ENCODE measurements at places on chromosomes 11 and 22.

GRCh38 chr22:48535868-48536540 is 1291.7 kb downstream of the BRD1 start:
- no peak for DNase-seq

DNA sequence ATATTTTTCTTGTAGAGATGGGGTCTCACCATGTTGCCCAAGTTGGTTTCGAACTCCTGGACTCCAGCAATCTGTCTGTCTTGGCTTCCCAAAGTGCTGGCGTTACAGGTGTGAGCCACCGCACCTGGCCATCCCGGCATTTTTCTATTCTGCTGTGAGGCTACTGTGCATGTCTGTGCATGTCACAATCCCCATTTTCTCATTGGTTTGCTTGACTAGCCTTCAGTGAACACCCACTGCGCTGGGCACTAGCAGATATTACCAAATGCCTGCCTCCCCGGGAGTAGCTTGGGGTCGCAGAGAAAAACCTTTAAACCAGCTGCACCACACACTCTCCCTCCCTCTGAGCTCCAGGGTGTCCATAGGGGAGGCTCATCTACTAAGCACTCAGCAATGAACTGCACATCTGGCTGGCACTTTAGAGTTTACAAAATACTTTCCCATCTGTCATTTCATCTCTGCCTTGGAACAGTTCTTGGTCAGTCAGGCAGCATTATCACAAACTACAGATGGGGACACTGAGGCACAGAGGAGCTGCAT is 4.9 kb downstream of the CSNK1E start:
- DNase-seq = no peak

DNA sequence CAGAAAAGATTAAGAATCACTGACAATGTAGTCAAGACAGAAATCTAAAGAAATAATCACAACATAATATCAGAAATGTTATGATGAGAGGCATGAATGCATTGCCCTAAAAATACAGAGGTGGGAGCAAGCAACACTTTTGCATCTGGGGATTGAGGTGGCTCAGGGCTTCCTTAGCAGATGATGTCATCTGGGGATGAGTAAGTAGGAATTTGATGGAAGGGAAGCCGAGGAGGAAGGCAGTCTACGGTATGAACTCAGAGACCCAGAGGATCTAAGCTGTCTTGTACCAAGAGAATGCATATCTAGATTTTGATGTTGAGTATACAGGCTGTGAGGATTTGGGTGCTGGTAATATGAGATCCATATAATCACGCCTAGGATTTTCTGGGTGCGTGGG is 193.0 kb upstream of the SNX19 start:
- no peak for DNase-seq

- no peak for DNase-seq
These were observed 112.3 kb downstream of the TMPRSS5 start for GRCh38 chr11:113593698-113594308.

- peak; percentile 71 for DNase-seq
These were observed at the start of gene RTN4RL2 for GRCh38 chr11:57460022-57460757. TSS of gene RTN4RL2 (plus strand) at chr11:57460528. CDS start at chr11:57460866, 338 bp downstream.

DNA sequence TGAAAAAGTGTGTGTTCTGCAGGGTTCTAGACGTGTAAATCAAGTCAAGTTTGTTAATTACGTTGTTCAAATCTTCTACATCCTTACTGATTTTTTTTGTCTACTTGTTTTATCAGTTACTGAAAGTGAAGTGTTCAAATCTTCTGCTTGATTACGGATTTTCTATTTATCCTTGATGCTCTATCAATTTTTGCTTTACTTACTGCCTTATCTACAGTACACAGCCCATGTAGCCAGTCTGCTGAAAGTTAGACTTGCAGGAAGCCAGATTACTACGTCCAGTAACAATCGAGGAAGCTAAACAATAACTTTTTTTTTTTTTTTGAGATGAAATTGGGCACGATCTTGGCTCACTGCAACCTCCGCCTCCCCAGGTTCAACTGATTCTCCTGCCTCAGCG is 15.6 kb upstream of the C11orf24 start:
- DNase-seq = no peak

GRCh38 chr11:132099692-132100091 is 729.3 kb downstream of the NTM start:
- DNase-seq = peak; percentile 22

GRCh38 chr11:27514558-27514957 is 8.0 kb upstream of the LIN7C start:
- DNase-seq = no peak

- no peak for DNase-seq
These were observed 17.7 kb upstream of the PRDM10 start for GRCh38 chr11:130020323-130020722.

DNA sequence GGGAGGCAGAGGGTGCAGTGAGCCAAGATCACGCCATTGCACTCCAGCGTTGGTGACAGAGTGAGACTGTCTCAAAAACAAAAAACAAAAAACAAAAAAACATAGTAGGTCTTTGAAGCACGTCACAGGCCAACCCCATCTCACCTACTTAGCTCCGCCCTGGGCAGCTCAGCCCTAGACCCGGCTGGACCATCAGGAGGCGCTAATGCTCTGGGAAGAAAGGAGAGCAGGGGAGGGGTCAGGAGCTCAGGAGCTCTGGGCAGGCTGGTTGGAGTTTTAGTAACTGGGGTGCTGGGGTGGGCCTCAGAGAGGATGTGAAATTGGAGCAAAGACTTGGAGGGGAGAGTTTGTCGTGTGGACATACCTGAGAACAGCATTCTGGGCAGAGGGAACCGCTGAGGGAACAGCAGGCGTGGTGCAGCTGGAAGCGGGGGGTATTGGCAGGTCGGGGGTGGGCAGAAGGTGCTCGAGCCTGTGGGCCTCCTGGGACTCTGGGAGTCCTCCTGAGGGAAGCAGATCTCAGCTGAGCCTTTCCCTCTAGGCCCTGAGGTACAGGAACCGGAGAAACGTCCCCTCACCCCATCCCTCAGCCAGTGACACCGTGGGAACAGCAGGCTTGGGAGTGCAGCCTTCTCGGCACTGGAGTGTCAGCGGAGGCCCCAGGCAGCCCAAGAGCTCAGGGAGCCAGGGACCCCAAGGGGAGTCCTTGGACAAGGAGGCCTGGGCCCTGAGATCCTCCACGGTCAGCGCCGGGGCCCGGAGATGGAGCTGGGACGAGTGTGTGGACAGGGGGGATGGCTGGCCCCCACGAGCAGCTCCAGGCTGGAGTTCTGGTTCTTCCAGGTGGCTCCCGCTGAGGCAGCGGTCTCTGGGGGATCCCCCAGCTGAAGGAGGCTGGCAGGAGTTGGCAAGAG is 2.2 kb upstream of the RPS6KA4 start:
- no peak for DNase-seq

Measured in germinal center (tissue), 1 donor.